T-helper 22 cell (primary cell): ENCODE measurements at places on chromosomes 11 and 22.

DNA sequence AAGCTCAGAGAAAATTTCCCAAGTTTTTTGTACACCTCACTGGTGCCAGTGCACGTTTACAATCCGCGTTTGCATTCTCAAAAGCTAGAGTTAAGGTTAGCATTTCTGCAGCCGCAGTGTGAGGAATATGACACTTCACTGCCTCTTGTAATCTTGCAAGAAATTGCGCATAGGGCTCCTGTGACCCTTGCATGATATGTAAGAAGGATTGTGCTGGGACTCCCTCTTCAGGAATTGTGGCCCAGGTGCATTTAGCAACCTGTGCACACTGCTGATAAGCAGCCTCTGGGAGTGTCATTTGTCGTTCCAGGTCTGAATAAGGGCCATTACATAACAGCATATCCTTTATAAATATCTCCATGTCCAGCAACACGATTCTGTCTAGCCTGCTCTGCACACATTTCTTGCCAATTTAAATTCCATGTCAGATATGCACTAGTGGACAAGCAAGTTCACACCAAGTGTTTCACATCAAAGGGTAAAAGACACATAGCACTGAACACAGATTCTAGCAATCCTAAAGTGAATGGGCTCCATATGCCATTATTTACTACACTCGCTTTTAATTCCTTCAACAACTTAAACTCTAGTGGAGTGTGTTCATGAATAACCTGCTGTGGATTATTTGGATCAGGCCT lies 69.2 kb upstream of the INCENP start:
- DNase-seq = no peak

DNA sequence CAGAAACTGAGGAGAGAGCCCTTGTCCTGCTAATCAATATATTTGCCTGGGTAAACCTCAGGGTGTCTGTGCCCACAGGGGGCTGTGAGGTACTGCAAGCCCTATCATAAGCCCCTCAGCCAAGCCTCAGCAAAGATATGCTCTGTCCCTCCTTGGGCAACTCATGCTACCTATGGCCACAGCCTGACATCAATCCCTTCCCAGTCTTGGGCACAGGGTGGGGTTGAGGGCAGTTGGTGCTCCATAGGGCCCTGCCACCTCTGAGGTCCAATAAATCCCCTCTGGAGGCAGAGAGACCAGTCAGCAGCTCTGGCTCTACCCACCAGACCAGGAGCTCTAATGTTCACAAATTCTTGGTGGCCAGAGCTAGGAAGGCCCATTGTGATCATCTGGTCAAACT lies 23.8 kb downstream of the TPBGL start:
- no peak for DNase-seq

GRCh38 chr11:71454470-71455113 lies 1.6 kb downstream of the NADSYN1 start:
- DNase-seq = no peak

DNA sequence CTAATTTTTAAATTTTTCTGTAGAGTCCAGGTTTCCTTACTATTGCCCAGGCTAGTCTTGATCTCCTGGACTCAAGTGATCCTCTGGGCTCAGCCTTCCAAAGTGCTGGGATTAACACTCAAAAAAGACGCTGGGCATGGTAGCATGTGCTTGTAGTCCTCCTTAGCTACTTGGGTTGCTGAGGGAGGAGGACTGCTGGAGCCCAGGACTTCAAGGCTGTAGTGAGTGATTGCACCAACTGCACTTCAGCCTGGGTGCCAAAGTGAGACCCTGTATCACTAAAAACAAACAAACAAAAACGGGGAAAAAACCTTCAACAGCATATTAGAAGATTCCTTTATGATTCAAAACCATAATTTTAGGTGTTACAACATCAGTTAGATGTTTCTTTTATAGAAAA lies 44.6 kb downstream of the RSF1 start:
- DNase-seq = no peak

DNA sequence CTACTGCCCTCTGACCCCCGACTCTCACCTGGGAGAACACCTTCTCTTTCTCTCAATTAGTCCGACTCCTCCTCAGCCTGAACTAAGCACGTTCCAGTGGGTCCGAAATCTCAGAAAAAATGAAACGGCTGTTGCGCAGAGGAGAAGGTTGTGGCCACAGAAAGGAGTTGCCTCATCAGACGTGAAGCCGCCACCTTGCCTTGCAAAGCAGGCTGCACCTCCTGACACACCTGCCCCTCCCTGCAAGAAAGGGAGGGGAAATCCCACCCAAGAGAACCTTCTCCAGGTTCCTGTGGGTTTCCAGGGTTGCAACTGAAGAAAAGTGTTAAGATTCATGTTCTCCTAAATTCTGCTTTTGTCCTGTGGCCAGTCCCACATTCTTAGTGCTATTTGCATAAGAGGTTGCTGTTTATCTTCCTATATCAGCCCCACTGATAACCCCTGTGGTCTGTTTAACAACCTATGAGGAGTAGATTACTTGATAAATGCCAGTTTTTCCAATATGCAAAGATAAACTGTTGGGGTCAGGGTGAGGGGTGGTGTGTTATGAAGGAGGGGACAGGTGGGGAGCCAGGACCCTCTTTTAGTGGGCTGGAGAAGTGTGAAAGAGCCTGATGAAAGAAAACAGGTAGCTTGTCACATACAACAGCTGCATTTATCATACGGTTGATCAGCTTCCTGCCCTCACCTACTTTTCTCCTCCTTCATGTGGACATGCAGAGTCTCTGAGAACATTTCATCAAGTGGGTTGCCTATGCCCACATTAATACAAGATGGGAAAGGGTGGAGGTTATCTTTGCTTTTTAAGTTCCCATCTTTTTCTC lies 18.2 kb downstream of the ZBTB16 start:
- peak; percentile 20 for DNase-seq

- DNase-seq = no peak
Observed at GRCh38 chr11:14058061-14058460, 95.5 kb downstream of the SPON1 start.

DNA sequence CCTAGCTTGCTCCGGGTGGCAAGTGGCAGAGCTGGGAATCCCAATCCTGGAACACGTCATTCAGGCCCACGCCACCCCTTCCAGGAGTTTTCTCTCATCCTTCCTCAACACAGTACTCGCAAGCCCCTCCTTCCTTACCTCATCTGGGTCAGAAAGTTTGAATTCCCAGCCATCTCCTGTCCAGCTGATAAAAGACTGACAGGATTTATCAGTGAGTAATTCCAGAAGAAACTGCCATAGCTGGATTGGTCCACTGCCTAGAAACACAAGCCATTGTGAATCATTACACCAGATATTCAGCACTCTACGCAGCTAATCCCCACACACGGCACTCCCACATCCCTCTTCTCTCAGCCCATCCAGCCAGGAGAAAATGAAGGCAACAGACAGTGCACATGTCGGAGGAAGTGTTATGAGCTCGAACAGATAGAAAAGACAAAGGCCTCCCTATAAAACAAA lies 124.0 kb downstream of the ETS1 start:
- no peak for DNase-seq

DNA sequence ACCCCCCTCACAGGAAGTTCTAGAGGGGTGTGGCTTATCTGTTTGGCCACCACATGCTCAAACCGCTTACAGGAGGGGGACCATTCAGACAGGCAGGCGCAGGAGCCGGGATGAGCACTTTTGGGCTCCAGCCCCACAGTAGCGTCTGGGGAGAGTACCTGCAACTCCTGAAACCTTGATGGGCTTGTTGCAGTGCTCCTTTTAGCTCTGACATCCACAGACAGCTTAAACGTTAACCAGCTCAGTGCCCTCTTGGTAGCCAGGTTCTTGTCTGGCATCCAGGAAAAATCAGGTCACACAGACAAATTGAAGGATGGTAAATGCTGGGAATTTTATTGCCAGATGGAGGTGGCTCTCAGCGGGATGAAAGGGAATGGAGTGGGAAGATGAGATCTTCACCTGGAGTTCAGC lies 326.3 kb downstream of the ETS1 start:
- no peak for DNase-seq

GRCh38 chr22:37627545-37627944 lies 11.9 kb upstream of the SH3BP1 start:
- DNase-seq = peak; percentile 30

DNA sequence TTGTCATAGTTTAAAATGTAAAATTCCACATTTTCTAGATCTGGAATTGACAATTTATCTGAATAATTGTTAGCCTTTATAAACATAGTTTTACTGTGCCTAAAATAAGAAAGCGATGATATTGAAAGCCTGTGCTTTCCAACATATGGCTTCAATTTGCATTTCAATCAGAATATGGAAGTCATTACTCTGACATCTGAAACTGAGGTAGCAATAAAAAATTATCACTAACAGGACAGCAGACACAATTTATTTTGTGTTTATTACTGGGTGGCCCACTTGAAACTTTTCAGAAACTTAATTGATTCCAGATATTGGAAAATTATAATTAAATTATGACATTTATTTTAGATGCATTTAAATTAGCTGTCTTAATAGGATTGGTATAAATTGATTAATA lies 78.5 kb downstream of the TMEM135 start:
- DNase-seq = no peak

DNA sequence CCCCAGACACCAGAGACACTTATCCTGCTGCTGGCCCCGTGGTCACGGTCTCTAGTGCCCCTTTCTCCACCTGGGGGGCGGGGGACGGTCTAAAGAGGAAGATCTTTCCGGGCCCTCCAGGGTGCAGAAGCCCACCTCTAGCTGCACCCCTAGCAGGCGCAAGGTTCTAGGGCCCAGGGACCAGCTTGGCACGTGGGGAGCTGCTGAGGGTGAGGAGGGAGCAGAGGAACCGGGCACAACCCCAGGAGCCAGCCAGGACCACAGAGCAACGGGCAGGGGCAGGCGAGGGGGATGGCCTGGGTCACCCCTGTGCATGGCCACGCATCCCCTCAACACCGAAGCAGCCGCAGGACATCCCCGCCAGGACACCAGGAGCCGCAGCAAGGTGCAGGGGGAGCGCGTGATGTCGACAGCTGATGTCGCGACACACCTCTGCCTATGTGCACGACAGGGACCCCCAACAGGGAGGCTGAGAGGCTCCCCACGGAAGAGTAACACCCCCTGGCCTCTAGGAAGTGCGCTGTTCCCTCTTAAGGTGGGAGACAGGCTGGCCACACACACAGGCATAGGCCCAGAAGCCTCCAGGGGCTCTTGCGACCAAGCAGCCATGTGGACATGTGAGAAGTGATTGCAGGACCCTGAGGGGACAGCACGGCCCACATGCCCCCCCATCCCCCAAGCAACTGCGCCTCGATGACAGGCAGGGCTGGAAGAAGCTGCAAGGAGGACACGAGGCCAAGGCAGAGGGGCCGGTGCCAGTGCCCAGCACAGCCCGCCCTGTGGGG lies 5.1 kb downstream of the LRFN4 start:
- DNase-seq = no peak

- DNase-seq = no peak
Observed at GRCh38 chr11:110621826-110622225, 90.4 kb downstream of the ARHGAP20 start.

DNA sequence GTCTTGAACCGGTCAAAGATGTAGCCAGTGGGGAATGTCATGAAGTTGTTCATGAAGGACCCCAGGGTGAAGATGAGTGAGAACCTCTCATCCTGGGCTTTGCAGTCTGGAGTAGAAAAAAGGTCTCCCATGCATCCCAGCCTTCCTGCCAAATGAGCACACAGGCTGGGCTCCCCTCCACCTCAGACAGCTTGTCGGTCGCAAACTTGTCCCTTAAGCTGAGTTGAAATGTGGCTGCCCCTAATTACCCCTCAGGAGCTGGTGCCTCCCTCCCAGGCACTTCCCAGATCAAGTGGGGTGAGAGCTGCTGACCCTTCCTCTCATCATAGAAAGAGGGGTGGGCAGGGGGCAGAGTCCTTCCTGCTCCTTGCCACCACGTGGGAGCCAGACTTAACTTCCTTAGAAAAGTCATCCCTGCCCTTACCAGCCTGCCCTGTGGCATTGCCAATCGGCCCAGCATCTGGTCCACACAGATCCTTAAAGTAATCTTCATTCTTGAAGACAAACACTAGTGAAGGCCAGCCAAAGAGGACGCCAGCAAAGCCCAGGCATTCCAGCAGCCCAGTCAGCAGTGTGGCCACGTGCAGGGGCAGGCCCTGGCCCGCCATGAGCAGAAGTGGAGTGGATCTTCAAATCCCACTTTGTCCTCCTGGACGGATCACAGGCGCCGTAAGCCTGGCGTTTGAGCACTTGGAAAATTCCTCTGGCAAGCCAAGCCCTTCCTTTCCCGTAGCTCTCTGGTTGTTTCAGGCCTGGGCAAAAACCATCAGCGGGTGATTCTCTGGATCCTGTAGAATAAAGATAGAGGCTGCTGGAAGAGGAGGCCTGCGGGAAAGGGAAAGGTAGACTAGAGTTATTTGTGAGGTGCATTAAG lies 1.1 kb downstream of the SLC43A3 start:
- no peak for DNase-seq

GRCh38 chr11:64264371-64264852 lies 13.1 kb downstream of the PLCB3 start:
- no peak for DNase-seq
